NCI-H69 (cell line): ENCODE measurements at places on chromosomes 16 and 17.

- DNase-seq, result no peak
These were observed 101.4 kb upstream of the ZFHX3 start for GRCh38 chr16:73149334-73149733.

GRCh38 chr16:11597235-11598095 lies 10.7 kb upstream of the LITAF start:
- peak; percentile 30 for DNase-seq

- no peak for DNase-seq
These were observed 1113.7 kb downstream of the CDH11 start for GRCh38 chr16:64008131-64008530.

DNA sequence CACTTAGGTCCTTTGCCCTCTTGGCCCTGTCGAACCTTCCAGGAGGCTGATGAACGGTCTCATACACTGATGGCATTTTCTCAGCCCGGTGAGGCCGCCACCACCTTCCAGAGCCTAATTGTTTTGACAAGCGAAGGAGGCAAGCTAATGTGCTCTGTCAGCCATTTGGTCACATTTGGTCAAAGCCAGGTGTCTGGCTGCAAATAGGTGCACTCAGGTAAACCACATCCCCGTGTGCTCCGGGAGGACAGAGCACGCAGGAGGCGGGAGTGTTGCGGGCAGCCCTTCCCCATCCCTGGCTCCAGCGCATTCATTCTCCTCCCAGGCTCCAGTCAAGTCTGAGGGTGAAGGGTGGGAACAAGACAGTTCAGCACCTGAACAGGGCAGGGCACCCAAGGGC lies 240.1 kb downstream of the MSI2 start:
- no peak for DNase-seq

DNA sequence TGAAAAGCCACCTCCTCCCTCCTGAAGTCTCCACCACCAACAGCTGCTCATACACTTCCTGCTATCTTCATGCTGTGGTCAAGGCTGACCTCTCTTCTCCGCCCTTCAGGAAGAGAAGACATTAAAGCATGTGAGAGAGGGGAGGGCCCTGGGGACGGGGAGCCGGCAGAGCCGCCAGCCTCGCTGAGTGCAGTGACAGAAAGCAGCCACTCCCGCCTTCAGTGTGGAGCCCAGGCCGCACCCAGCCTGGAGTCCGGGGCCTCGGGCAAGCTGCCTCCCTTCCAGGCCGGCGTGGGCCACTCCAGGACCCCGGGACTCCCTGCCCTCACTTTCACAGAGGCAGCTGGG lies 94.7 kb upstream of the TNRC6C start:
- DNase-seq, result peak; percentile 32

GRCh38 chr17:19357351-19357750 lies 5.2 kb downstream of the B9D1 start:
- DNase-seq, result no peak

DNA sequence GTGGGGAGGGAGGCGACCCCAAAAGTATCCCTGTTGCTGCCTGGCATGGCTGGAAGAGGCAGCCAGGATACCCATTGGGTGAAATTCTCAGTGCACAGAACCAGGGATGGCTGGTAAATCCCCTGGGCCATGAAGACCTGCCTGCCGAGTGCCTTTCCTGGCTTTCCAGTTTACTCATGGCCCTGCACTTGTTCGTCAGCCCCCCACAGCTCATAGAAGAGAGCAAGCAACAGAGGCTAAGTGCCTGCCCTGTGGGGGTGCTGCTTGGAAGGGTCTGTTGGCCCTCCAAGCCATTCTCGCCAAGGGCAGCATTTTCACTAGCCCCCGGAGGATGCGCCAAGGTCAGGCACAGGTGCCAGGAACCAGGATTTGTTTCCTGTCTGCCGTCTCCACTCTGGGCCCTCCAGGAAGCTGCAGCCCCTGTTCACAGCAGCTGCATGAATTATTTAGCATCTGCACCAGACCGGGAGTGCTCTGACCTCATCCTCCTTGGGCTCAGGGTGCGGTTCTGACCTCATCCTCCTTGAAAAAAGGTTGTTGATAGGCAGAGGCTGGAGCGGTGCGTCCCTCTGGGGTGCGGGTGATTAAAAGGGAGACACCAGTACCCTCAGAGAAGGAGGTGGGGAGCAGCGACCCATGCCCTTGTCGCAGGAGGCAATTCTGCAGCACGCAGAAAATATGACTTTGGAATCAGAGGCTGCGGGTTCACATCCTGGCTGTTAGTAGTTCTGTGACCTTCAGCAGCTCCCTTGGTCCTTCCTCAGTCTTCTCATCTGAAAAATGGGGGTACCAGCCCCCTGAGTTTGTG lies 14.2 kb upstream of the CD300A start:
- DNase-seq, result peak; percentile 80

GRCh38 chr17:7632492-7632894 lies 2.6 kb downstream of the SHBG start:
- peak; percentile 49 for DNase-seq

- DNase-seq, result no peak
These were observed 23.6 kb upstream of the YWHAE start for GRCh38 chr17:1423456-1424135.

DNA sequence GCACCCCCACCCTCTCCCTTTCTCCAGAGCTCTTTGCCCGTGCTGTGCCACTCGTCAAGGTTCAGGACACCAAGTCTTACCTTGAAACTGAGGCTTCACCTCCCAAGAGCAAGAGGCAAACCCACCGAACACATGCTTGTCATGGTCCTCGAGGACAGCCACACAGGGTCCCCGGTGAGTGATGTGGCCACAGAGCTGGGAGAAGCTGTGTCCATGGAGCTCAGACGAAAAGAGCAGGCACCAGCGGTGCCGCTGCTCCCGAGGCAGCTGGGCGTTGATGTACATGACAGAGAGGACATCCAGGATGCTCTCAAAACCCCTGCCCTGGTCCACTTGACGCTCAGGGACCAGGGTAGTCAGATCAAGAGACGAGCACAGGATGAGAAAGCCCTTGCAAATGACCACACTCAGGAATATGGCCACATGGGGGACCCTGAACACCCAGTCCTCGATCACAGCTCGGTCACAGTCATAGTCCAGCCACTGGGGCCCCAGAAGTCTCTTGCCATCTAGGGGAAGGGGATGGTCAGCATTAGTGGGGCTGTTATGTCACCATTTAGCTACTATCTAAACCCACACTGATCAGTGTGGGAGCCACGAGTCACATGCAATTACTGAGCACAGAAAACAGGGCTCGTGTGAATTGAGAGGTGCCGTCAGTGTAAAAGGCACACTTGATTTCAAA lies 17.8 kb downstream of the MEAK7 start:
- DNase-seq, result no peak

DNA sequence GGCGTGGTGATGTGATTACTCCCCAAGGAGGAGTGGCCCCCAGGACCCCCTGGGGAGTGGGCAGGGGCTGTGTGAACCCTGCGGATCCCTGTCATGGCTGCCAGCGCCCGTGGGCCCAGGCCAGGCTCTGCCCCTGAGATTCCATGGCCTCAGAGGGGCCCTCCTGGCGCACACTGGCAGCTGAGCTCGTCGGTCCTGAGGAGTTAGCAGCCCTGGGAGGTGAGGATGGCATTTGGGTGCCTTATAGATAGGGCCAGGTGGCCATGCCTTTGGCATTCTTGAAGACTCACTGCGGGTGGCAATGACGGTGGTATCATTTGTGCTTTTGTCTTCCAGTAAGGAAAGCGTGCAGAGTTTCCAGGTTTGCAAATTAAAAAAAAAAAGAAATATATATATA lies 146.8 kb upstream of the GSE1 start:
- DNase-seq, result no peak

DNA sequence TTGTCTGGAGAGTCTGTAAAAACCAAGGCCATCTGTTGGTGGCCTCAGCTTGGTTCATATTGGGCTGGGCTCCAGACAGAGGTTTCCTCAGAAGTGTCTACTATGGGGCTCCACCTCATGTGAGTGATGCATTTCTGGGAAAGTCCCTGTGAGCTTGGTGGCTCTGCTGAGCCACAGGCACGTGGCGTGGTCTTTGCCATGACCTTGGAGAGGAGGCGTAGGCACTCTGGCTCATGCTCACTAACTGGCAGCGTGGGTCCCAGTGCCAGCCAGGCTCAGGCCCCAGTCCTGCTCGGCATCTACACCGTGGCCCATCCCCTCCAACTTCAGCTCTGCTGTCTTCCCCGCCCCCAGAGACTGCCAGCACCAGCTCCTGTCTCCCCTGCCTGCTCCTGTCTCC lies 10.7 kb upstream of the SMTNL2 start:
- no peak for DNase-seq
